ENCODE measurements at places on chromosomes 5 and 9.

- no peak for DNase-seq
Measured at GRCh38 chr9:128575469-128575868, 23.1 kb downstream of the SPTAN1 start.

DNA sequence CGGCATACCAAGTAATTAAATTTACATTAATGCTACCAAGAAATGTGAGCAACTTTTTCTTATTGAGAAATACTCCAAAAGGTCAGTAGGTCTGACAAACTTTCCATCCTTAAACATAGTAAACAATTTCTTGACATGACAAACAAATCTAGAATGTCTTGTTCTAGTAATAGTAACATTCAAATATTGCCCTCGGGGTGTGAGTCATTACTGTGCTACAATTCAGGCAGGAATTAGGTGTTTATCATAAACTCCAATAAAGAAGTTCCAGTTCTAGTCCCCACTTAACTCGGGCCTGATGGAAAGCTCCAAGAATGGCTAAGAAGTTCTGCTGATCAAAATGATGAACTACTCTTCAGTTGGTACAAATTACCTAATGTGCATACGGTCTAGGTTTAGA is 235.6 kb upstream of the TUSC1 start:
- DNase-seq: no peak

DNA sequence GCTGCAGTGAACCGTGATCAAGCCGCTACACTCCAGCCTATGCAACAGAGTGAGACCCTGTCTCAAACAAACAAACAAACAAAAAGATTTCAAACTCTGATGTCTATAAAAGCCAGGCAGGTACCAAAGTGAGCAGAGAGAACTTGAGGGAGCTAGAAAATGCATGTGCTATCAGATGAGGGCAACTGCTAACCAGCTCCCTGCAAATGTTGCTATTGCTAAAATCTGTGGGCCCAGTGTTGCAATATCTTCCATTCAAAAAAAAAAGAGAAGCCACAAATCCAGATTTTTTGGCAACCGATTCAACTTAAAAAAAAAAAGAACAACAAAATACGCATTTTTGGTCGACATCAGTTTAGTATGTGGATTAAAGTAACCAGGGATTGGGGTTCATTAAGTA is 5.5 kb downstream of the UBE2D2 start:
- DNase-seq: no peak

DNA sequence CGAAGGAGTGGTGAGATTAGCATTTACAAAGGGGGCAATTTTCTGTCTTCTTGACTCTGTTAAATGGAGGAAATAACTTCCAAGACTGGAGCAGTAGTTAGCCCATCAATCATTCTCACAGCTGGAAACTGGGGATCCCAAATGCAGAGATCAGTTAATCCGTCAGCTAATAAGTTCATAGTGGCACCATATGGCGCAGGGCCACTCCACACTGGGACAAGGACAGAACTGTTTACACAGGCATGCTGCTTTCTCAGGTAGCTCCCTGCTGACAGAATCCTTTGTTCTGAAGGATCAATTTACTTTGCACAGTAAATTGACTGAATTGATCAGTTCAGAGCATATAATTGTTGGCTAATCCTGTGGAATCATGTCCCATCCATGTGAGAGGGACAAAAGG is 395.7 kb downstream of the TMEM161B start:
- no peak for DNase-seq

DNA sequence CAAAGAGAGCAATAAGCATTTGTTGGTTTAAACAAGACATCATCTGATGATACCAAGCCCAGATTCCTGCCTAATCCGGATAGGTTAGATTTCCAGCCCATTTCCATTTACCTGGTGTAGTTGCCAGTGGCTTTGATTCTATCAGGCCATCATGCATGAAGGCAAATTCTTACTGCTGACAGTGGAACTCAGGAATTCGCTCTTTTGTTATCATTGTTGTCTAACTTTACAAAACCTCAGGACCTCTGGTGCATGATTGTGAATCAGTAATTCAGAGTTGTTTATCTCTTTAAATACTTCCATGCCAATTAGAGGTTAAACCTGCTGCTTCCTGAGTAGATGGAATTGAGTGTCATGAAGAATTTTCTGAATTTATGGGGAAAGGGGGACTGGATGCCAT is 76.5 kb downstream of the C9orf152 start:
- no peak for DNase-seq
